Esophagus squamous epithelium (tissue), 5 donors: ENCODE measurements at places on chromosomes 1 and 21. TPM values are rescaled to one million over a fixed set of nuclear protein-coding genes. Genes with fewer than 3 reads are reported as not detected.

Gene SYTL1
- total RNA-seq: 109 TPM

GRCh38 chr1:39995973-39996393 is 41.0 kb downstream of the MFSD2A start:
- DNase-seq: no peak
- no peak overlapping the region for H3K4me3 ChIP-seq

- DNase-seq: no peak
- H3K27me3 ChIP-seq: no peaks in the 10 kb centered on the region
- peak overlapping the region; percentile 4 for H3K27ac ChIP-seq
Observed at GRCh38 chr1:182249201-182249676, 142.4 kb downstream of the GLUL start.

DNA sequence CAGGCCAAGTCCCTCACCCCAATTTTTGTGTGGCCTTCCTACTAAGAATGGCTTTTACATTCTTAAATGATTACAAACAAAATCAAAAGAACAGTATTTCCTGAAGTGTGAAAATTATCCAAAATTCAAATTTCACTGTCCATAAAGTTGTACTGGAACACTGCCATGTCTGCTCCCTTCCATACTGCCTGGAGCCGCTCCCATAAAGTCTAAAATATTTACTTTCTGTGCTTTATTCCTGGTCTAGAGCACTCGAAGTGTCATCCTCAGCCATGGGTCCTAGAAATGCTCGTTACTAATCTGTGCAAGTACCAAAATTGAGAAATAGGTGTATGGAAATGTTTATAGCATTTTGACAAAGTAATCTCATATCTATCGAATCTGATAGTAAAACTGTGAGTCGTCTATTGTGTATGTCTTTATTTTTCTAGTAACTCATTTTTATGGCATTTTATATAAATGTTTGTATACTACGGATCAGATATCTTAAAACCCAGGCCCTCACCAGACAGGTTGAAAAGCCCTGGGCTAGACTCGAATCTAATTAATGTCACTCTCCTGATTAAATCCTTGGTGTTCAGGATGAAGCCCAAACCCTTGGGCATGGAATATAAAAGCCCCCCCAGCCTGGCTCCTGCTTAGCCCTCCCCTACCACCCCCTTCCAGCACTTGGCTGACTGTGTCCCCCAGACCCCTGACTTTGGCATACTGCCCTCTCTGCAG is 4.9 kb downstream of the LBR start:
- H3K4me1 ChIP-seq: peaks cover 21% of the 10 kb centered on the region
- H3K27ac ChIP-seq: peak overlapping the region; percentile 38
- DNase-seq: no peak
- H3K27me3 ChIP-seq: no peaks in the 10 kb centered on the region
